ENCODE measurements at places on chromosomes 16 and 17. TPM values are rescaled to one million over a fixed set of nuclear protein-coding genes. Genes with fewer than 3 reads are reported as not detected.

DNA sequence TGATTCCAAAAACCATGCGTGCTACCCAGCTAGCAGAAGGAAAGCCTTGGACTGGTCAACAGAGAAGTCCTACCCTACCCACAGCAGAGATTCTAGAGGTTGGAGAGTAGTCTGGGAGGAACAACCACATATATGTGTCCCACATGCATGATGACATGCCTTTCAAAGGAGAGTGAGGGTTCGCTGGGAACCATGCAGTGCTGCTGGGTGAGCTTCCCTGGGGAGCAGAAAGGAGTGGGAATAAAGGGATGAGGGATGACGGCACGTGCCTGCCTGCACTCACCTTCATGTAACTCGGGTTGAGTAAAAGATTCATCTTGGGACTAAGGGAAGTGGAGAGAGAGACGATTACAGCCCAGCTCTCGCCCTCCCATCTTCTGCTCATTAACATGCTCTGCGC, 9.8 kb downstream of the CPSF4L start:
- no peak for DNase-seq

DNA sequence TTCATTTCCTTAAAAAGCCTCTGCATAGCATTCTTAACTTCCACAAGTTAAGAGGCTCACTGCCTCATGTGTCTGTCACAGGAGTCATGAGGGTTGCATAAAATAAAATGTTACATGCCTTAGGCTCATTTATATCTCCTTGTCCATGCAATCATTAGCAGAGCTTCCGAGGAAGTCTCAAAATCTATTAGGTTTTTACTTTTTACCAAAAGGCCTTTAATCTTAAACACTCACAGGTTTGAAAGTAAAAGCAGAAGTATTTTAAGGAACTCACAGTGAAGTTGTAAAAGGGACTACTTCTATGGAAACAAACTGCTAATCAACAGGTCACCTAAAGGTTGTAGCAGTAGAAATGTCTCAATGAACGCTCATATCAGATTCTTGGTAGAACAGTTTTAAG, 5.2 kb upstream of the ATP6V0A1 start:
- no peak for DNase-seq

- DNase-seq = no peak
These were observed 997 bp upstream of the CDH11 start for GRCh38 chr16:65122724-65123395.

Gene TBX21
- 45.5 TPM for total RNA-seq

Gene SYCE1L
- 4.3 TPM for total RNA-seq
